Posterior cingulate gyrus (tissue), 11 donors: ENCODE measurements at places on chromosomes 12 and 14.
A peak's percentile ranks its signal among the peaks of the same experiment; 100 is the strongest.

DNA sequence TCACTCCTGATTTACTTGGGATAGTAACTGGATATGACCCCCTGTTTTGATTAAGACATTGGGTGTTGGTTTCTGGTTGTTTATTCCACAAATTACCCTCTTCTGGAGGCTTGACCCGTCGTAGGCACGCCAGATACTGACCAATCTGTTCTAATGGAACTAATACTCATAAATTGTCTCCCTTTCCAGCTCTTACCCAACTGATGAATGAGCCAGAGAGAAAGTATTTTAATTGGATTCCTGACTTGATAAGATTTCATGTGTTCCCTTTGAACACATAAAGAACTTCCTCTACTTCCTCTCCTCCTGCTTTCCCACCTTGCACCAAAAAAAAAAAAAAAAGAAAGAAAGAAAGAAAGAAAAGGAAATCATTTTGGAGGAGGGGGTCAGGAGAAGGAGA, 340.9 kb downstream of the PCNX1 start:
- no peak for DNase-seq

- DNase-seq = peak; percentile 32
These were observed 30.3 kb upstream of the ADIPOR2 start for GRCh38 chr12:1660304-1661187.

- no peak for DNase-seq
These were observed 393.5 kb downstream of the CCDC91 start for GRCh38 chr12:28583701-28584261.

DNA sequence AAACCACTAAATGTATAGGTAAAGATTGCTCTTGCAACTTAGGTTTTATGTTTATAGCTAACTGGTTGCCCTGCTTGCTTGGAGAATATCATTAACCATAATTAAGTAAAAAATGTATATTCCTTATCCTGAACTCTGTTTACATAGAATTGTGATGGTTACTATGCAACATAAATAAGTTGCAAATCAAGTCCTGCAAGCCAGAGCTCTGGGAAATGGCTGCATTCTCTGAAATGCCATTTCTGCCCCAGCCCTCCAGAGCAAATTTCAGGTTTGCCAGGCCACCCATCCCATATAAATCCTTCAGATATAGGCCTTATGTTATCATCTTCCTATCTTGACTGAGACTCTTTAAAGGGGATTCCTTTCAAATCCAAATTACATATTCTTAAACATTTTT, 118.4 kb upstream of the MYF6 start:
- DNase-seq = no peak

DNA sequence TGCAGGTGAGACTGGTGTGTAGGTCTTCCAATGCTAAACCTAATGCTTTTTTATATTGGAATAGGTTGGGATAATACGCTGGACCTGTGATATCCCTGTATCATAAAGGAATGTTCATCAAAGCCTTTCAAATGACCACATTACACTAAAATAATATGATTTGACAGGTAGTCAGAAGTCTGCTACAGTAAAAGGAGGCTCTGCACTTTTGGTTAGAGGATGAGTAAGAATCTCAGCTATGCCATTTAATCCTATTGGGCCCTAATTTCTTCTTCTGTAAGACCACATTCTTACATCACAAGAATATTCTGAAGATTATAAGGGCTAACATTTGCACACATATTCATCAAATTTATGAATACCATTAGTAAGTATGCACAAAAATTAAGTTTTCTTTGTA, 250.5 kb upstream of the FLRT2 start:
- DNase-seq = no peak

DNA sequence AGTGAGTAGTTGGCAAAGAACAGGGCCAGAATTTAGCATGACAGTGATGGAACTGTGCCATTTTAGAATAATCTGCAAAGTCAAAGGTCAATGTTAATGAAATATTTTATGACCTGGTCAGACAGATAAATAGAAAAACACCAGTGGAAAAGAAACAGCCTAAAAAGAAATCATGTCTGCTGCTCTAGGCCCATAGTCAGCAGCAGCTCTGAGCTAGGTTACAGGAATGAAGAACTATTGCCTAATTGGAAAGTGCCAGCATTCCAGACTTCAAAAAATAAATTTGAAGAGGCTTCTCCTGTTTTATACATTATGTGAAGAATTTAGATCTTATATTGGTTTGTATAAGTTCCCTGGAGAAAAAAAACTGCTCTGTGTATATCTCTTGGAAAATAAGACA, 9.8 kb downstream of the NPC2 start:
- DNase-seq = no peak

GRCh38 chr12:65948320-65949008, 124.2 kb downstream of the HMGA2 start:
- DNase-seq = no peak

DNA sequence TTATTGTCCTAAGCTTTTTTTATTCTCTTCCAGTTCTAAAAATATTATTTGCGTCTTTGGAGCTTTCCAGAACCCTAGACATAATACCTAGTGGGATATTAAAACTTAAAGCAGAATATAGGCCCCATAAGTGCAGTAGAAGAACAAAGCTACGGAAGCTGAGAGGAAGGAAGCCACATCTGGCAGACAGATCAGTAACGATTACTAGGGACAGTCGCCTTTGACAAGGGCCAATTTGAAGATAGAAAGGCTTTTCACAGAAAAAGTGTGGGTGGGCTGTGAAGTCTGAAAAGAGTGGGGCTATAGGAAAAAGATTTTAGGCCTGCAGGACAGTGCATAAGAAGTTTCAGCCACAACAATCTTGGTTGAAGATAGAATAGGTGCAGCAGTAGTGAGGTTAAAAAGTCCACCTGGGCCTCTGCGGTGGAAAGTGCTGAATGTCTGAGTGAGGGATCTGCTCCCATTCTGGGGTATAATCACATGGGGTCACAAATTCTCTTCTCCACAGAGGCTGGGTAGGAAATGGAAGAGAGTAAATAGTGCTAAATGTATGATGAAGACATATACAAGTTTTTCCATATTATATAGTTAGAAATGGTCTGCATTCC, 114.5 kb downstream of the CMAS start:
- no peak for DNase-seq

DNA sequence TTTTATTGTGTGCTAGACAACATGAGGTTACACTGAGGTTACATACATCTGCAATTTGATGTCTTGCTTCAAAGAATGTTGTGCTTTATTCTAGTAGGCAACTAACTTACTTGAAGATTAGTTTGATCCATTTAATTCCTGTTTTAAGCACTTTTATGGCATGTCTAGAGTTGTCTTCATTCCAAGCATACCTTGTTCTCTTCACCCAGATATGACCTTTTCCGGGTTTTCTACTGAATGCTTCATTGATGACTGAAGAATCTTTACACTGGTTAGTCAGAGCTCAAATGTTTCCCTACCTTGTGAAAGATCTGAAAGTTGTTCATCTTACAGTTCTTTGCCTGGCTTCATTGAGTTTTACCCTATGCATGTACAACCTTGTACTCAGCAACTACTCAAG, 274.0 kb upstream of the KITLG start:
- no peak for DNase-seq

- no peak for DNase-seq
These were observed 30.5 kb downstream of the ALX1 start for GRCh38 chr12:85310456-85311076.

DNA sequence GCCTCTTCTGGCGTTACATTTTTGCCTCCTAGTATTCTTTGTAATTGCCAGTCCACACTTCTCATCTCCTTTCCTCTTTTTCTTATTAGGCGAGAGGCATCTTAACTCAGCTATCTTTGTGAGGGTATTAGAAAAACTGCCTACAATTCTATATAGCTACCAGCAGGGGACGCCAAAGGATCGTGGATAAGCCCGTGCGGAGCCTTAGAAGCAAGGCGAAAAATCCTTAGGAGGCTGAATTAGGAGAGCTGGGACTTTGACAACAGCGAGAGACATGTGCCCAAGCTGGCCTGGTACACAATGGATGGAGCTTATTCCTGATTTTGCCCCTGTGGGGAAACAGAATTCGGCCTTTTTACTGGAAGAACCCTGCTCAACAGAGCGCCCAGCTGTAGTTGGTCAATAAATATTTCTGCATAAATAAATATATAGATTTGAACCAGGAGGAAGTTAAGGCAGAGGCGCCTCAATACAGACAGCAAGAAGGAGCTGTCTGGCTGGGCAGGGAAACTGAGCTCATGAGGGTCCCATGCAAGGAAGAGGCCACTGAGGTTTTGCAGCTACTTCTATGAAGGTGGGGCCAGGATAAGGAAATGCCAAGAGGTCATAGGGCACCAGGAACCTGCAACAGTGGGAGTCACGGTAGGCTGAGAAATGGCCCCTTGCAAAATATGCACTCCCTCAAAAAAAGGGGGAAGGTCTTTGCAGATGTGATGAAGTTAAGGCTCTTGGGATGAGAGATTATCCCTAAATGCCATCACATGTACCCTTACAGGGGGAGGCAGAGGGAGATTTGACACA, 14.6 kb upstream of the RBM19 start:
- no peak for DNase-seq

GRCh38 chr12:51202718-51203117, 15.1 kb downstream of the POU6F1 start:
- no peak for DNase-seq

- no peak for DNase-seq
These were observed 237.2 kb upstream of the SRRM4 start for GRCh38 chr12:118743896-118744700.

- no peak for DNase-seq
These were observed 499.7 kb downstream of the TMTC2 start for GRCh38 chr12:83186419-83186818.

DNA sequence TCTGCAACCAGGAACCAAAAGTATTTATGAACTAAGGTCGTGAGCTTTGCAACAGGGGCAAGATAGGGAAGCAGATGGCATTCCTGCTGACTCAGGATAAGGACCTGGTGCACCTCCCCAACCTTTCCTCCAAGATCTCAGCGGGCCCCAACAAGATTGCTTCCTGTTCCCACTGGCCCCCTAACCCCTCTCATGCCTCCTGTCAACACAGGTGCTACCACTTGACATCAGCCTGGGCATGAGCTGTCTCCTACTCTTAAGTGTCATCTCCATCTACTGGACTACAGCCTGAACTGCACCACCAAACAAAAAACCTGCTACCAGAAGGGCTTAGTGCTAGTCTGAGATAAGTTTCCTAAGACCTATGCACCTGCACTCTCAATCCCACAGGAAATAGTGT, 32.7 kb downstream of the MED6 start:
- DNase-seq = no peak

DNA sequence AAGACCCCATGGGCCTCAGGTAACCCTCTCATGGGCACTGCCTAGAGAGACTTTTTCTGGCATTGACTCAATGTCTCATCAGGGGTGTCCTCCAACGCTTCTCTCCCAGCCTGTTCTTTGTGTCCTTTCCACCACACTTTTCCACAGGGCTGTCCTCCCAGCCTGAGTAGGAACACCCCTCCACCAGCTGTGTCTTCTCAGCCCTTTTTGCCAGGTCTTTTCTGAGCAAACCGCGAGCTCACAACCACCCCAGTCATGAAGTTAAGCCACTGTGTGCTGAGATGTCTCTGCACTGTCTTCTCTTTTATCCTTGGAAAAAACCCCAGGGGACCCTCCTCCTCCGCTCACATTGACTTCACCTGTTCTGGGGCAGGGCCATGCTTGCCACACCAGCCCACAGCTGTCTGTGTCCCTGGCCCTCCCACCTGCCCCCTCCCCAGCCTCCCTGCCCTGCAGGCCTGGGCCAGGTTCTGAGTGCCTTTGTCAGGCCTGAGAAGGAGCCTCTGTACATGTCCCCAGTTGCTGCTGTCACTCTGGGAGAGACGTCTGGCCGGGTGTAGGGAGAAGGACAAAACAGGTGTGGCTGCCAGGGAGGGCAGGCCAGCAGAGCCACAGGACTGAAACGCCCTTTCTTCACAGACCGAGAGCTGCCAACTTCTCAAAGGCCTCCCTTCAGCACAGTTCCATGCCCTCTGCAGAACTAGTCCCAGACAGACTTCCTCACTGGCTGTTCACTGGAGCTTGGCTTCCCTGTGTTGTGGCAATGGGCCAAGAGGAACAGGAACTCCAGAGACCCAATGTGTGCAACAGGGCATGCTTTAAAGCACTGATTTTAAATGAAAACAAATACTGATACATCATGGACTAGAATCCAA, 50.5 kb upstream of the PNMA1 start:
- peak; percentile 84 for DNase-seq
